ENCODE measurements at places on chromosomes 7 and 10.

DNA sequence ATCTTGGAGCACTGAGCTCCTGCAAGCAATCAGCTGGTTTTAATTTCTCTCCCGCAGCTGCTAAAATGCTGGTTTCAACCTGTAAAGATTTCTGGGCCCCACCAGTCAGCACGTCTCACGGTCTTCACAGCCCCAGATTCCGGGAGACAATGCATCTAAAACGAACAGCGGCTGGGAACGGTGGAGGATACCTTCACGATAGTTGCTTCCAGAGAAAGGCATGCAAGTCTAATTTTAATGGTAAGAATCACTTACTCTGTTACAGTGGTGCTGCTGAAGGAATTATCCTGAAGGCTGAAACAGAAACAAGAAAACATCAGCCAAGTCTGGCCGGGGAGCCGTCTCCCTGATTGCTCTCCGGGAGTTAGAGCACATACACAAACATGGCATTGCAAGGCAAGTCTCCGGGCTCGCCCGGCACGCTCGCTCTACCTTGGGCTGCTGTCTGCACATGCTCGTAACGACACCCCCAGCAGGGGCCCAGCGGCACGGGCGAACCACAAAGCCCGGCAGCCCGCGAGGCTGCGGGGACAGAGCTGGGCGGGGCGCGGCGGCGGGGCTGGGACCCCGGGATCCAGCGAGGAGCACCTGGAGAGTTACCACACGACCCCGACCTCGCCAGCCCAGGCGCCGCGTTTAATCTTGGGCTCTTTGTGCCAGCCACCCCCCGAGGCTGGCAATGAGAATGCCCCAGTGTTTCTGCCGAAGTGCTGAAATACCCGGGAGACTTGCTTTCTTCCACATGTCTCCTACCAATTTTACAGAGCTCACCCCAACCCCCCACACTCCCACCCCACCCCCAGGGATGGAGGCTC lies at the start of gene FAM13C:
Gene FAM13C (minus strand): TSS at position 406 of the 815 bp plus-strand sequence. CDS start 89 bp downstream, at position 317.
- DNase-seq = peak; percentile 53

DNA sequence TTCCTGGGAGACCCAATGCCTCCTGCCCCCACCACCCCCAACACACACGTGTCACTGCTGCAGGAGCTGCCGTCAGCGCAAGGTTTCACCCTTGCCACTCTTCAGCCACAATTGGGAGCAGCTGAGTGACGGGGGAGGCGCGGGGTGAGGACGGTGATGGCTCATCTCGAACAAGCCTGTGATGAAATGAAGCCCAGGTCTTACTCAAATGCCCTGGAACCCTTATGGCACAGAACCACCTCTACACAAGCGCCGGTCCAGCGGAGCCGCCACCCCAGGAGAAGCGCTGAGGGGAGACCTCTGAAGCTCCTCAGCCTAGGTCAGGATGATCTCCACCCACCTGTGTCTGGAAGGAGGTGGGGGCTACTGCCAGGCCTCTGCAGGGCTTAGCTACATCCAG lies 25.7 kb downstream of the PDIA4 start:
- no peak for DNase-seq

GRCh38 chr7:142873281-142873784 lies 12.2 kb downstream of the TRPV6 start:
- DNase-seq = no peak

GRCh38 chr7:27205325-27206280 lies 5.7 kb upstream of the HOXA13 start:
- DNase-seq = no peak

DNA sequence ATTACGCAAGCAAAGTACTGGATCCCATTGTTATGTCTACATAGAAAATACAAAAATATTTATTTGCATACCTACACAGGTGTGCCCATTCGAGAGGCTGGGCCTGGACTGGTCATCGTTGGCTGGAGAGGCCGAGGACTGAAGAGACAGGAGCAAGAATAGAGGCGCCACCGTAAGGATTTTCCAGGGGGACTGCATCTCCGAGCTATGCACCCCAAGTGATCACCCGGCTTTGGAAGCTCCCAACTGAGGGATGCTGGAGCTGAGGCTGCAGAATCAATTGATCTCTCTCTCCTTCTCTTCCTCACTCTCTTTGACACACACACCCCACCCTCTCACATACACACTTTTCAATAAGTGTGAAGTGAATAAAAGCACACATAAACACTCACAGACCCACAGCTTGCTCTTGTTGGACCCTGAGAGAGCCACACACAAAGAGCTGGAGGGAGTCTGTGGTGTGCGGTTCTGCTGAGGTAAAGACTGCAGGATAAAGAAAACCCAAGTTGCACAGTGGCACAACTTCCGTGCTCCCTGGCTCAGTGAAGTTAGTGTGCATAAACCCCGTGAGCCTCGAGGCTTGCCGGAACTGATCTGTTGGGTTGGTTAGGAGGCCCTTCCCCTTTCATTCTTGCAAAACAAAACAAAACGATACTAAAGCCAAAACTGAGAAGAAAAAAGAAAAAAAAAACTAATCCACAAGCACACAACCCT lies at the start of gene AOAH:
Gene AOAH (minus strand): TSS at position 544 of the 714 bp plus-strand sequence. CDS start 346 bp downstream, at position 198.
- no peak for DNase-seq
